ENCODE measurements at places on chromosomes 4 and X. TPM values are rescaled to one million over a fixed set of nuclear protein-coding genes. Genes with fewer than 3 reads are reported as not detected.
A peak's percentile ranks its signal among the peaks of the same experiment; 100 is the strongest.

Gene C1QTNF7
- not detected for total RNA-seq

Gene PPEF2
- not detected for total RNA-seq

Gene USP17L28
- total RNA-seq, result not detected

Gene CENPVL1
- total RNA-seq, result not detected

Gene MAGEA4
- not detected for total RNA-seq

Gene GNRHR
- total RNA-seq, result not detected

Gene CORIN
- total RNA-seq, result not detected

DNA sequence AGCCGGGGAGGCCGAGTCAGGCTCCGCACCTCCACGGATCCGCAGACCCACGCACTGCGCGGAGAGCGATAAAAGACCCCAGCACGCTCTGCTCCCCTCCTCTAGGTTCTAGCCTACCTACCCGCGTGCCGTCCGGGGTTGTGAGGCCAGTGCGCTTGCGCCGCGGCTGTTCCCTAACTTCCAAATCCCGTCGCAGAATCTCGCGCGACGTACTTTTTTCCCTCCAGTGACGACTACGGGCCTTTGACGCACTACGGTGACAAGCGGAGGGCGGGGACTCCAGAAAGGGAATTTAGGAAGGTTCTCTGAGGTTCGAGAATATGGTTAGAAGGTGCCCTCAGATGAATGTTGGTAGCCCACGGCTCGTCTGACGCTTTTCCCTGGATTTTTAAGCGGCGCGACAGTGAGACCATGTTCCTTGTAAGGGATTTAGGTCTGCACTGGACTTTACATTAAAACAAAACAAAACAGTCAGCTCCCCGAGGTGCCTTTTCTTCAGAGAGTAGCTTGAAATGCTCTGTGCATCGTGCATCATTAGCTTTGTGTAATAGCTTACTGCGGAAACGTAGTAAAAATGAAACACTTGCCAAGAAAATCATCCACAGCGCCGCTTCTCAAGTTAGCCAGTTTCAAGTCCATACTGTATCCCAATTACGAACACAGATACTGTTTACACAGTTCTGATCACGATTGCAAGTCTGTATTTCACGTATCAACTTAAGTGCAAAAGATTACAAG lies at the start of gene NKRF:
Gene NKRF, minus strand, starts transcription at position 145 of the 738 bp plus-strand sequence.
- H3K27me3 ChIP-seq, result no peaks in the 10 kb centered on the region
- DNase-seq, result peak; percentile 86
- peak within 1 kb of the TSS; percentile 93 for H3K27ac ChIP-seq
- H3K4me1 ChIP-seq, result peaks cover 23% of the 10 kb centered on the region
- peak within 1 kb of the TSS; percentile 96 for H3K4me3 ChIP-seq

GRCh38 chrX:11426712-11427452 lies 133.7 kb downstream of the AMELX start:
- H3K36me3 ChIP-seq, result no peaks in the 10 kb centered on the region
- no peak overlapping the region for H3K27ac ChIP-seq
- peaks cover 1% of the 10 kb centered on the region for H3K4me1 ChIP-seq
- H3K27me3 ChIP-seq, result peaks cover 22% of the 10 kb centered on the region

DNA sequence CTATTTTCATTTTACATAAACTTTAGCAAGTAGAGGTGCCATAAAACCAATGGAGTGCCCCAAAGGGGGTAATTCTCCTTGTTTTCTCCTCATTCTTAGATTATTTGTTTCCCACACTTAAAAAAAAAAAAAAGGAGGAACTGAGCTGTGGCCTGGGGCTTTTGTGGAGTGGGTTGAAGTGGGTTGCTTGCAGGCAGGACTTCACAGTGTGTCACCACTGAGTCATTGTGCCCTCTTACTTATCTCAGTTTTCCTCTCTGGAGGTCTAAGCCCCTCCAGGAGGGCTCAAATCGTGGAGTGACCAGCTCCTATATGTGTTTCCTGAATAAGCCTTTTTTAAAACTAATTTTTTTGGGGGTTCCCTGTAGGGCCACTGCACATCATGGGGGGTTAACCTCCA lies 69.0 kb downstream of the SLC16A2 start:
- no peaks in the 10 kb centered on the region for H3K36me3 ChIP-seq
- DNase-seq, result no peak
- H3K27ac ChIP-seq, result no peak overlapping the region
- no peak overlapping the region for H3K4me3 ChIP-seq

GRCh38 chr4:38154681-38155588 lies 194.7 kb downstream of the PTTG2 start:
- peaks cover 36% of the 10 kb centered on the region for H3K4me1 ChIP-seq
- no peaks in the 10 kb centered on the region for H3K27me3 ChIP-seq
- H3K36me3 ChIP-seq, result peaks cover 2% of the 10 kb centered on the region
- no peak overlapping the region for H3K27ac ChIP-seq

DNA sequence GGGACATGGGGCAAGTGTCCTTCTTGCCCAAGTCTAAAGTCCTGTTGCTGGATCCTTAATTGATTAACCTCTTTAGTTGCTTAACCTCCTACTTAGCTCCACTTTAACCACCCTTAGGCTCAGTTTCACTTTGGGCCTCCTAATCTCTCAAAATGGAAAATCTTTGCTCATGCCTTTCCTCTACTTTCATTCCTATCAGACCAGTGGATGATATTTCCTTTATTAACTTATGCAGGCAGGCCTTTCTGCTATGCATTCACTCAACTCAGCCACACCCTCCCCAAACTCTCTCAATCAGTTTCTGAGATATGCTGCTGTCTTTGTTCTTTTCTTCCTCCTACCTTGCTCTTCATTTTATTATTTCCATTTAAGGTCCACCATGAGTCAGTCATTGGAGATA lies 14.4 kb upstream of the ARSJ start:
- H3K27ac ChIP-seq, result no peak overlapping the region
- peaks cover 8% of the 10 kb centered on the region for H3K4me1 ChIP-seq
- DNase-seq, result no peak

DNA sequence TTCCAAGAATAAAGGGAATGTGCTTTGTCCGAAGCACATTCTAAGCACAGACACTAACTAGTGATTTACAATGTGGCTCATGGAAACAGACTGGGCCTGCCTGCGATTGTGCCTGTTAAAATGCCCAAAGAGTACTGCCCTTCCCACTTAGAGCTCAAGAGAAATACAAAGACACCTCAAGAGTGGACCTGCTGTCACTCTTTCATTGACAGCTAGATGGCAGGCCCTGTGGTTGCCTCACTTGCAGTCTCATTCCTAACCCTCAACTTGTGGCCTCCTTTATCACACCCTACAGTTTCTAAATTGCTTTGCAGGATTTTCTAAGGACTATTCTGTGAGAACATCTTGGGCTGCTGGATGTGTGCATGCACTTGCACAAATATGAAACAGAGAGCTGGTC lies 331.0 kb upstream of the EMCN start:
- no peaks in the 10 kb centered on the region for H3K36me3 ChIP-seq
- H3K27ac ChIP-seq, result no peak overlapping the region
- DNase-seq, result no peak
- H3K4me3 ChIP-seq, result no peak overlapping the region
- H3K4me1 ChIP-seq, result no peaks in the 10 kb centered on the region
- H3K27me3 ChIP-seq, result no peaks in the 10 kb centered on the region

GRCh38 chr4:58636381-58636780 lies 1526.2 kb upstream of the IGFBP7 start:
- H3K4me3 ChIP-seq, result no peak overlapping the region
- H3K4me1 ChIP-seq, result no peaks in the 10 kb centered on the region
- no peaks in the 10 kb centered on the region for H3K27me3 ChIP-seq
- DNase-seq, result no peak
- H3K36me3 ChIP-seq, result no peaks in the 10 kb centered on the region

DNA sequence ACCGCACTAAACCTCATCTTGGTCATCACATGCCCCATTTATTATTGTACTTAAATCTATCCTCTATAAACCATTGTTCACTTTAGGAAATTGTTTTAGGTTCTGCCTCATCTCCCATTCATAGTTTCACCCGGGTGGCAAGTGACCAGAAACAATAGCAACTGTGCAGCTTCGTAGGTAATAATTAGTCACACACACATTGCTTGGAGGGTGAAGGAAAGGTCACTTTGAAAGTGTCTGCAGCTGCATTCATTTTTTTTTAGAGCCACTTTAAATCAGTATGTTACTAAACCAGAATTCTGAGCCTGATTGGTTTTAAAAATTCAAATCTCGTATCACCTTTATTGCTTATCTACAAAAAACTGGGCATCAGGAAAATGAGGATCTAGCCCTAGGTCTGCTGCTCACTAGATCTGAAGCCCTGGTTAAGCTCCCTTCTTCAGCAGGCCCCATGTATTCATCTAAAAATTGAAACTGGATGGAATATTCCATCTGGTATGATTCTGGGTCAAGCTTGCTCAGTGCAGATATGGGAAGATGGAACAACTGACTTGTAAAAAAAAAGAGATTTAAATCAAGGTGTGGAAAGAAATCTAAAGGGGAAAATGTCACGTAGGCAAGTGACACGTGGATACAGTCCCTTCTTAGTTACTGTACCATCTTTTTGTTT lies 62.4 kb downstream of the LIMCH1 start:
- no peak overlapping the region for H3K4me3 ChIP-seq
- H3K27ac ChIP-seq, result no peak overlapping the region
- H3K4me1 ChIP-seq, result no peaks in the 10 kb centered on the region
- no peak for DNase-seq

DNA sequence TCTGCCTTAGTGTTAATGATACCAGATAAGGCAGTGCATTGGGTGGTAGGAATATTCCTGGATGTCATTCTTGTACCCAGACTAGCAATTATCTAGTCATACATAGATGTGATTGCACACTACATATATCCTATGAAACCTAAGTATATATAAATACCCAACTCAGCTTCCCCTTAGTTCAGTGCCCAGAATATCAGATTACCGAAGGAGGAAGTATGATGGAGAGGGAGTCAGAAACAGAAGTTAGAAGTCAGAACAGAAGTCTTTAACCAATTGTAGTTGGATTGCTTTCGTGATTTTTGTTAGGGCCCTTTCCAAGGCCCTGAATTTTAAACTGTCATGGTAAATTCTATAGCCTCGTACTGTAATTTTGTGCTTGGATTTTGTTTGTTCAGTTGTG lies 42.9 kb downstream of the MOB1B start:
- H3K4me1 ChIP-seq, result peaks cover 15% of the 10 kb centered on the region
- no peak overlapping the region for H3K27ac ChIP-seq
- H3K36me3 ChIP-seq, result peaks cover 17% of the 10 kb centered on the region
- H3K4me3 ChIP-seq, result no peak overlapping the region

DNA sequence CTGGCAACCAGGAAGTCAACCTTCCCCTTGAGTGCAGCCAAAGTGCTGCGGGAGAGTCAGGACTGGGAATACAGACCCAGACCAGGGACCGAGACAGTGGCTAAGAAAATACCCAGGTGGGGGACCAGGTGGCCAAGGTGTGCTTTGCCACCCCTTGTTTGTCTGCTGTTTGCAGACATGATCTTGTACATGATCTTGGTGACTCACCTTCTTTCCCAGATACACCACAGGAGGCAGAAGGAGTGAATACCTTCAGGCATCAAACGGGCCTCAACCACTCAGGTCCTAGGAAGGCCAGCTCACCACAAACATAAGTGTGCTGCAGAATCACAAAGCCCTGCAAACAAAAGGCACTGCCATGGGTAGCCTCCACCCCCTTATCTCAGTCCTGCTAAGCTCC lies 62.0 kb downstream of the CNGA2 start:
- DNase-seq, result no peak
- H3K36me3 ChIP-seq, result no peaks in the 10 kb centered on the region
- no peak overlapping the region for H3K4me3 ChIP-seq
- H3K27ac ChIP-seq, result no peak overlapping the region
- H3K27me3 ChIP-seq, result peaks cover 3% of the 10 kb centered on the region

GRCh38 chr4:107736924-107737448 lies 17.0 kb upstream of the PAPSS1 start:
- no peaks in the 10 kb centered on the region for H3K36me3 ChIP-seq
- no peaks in the 10 kb centered on the region for H3K27me3 ChIP-seq
- no peak overlapping the region for H3K27ac ChIP-seq
- peak; percentile 19 for DNase-seq
- no peak overlapping the region for H3K4me3 ChIP-seq

DNA sequence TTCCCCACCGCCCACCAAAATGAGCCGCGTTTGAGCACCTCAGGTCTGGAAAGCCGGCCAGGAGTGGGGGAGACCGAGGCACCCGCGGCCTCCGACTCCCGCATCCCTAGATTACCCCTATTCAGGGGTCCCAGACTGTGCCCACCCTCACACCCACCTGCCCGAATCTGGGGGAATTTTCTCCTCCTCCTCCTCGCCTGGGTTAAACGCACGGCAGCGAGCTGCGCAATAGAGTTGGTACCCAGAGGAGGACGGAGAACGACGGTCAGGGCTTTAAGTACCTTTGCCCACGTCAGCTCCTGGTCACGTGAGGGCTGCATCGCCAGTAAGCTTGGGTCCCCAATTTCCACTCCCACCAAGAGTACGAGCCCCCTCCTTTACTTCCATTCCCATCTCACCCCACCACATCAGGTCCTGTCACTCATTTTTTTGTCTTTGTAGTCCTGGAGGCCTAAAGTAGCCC lies at the start of gene ARMCX2:
Gene ARMCX2, minus strand, starts transcription at position 250 of the 463 bp plus-strand sequence. CDS start 2,262 bp downstream, outside the sequence.
- peak within 1 kb of the TSS; percentile 79 for H3K4me3 ChIP-seq
- peaks cover 2% of the 10 kb centered on the region for H3K36me3 ChIP-seq

DNA sequence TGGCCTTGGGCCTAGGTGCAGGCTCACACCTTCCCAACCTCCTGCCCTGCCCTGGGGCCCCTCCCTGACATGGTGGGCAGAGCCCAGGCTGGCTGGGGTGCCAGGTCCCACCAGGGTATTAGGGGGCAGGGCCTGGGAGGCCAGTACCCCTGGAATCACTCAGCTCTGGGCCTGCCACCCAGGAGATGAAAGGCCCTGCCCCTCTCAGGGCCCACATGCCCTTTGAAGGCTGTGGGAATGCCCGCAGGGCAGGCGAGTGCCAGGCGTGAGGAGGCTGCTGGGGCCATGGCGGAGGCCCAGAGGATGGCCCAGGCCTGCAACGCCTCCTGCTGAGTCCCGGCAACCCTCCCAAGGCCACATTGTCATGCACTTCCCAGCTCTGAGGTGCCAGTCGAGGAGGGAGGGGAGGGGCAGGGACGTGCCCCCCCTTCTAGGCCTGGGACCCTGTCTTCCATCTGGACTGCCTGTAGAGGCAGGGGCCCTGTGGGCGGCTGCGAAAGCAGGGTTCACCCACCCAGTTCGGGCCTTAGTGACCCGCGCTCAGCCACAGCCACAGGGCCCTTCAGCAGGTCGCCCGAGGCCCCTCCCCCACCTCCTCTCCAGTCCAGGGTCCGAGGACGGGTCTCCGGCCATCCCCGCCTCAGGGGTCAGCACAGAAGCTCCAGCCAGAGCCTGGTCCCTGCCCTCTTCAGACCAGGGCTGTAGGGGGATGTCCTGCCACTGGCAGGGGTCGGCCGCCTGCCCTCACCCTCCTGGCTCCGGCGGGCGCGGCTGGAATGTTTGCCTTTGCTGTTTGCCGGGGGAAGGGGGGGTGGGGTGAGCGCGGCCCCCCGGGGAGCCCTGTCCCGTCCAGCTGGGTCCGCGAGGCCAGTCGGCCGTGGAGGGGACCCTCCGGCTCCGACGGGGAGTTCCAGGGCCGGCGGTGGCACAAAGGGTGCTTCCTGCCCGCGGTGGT lies 26.7 kb upstream of the FGFR3 start:
- H3K4me3 ChIP-seq, result no peak overlapping the region
- H3K4me1 ChIP-seq, result no peaks in the 10 kb centered on the region
- H3K36me3 ChIP-seq, result no peaks in the 10 kb centered on the region

- no peak overlapping the region for H3K4me3 ChIP-seq
- no peak for DNase-seq
- peaks cover 2% of the 10 kb centered on the region for H3K36me3 ChIP-seq
- H3K27me3 ChIP-seq, result no peaks in the 10 kb centered on the region
- peak overlapping the region; percentile 39 for H3K27ac ChIP-seq
These were observed 128.0 kb downstream of the CFAP299 start for GRCh38 chr4:80463509-80463908.

- H3K27ac ChIP-seq, result no peak overlapping the region
- H3K4me3 ChIP-seq, result no peak overlapping the region
- H3K27me3 ChIP-seq, result no peaks in the 10 kb centered on the region
- no peaks in the 10 kb centered on the region for H3K36me3 ChIP-seq
- DNase-seq, result no peak
These were observed 19.6 kb upstream of the CXCL5 start for GRCh38 chr4:74018116-74018515.

All from activated naive CD8-positive, alpha-beta T cell treated with anti-CD3 and anti-CD28 coated beads for 36 hours (primary cell).